ENCODE measurements at places on chromosomes 16 and 17.

- DNase-seq = no peak
Observed at GRCh38 chr16:50841081-50841886, 99.4 kb downstream of the CYLD start.

DNA sequence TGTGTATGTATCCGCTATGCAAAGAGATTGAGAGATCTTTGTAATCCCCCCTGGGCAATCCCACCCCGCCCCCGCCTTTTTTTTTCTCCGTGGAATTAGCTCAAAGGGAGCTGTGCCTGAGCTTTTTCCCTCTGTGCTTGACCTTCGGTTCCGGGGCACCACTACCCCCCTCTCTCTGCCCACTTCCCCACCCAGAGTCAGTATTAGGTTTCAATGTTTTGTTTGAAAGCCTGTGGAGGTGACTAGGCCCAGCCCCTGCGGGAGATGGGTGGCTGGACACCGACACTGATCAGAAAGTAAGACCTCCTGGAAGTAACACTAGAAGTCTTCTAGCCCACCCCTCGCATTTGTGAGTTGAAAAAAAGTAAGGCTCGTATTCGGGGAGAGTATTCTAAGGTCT is 7.0 kb downstream of the CBLN1 start:
- DNase-seq = no peak

DNA sequence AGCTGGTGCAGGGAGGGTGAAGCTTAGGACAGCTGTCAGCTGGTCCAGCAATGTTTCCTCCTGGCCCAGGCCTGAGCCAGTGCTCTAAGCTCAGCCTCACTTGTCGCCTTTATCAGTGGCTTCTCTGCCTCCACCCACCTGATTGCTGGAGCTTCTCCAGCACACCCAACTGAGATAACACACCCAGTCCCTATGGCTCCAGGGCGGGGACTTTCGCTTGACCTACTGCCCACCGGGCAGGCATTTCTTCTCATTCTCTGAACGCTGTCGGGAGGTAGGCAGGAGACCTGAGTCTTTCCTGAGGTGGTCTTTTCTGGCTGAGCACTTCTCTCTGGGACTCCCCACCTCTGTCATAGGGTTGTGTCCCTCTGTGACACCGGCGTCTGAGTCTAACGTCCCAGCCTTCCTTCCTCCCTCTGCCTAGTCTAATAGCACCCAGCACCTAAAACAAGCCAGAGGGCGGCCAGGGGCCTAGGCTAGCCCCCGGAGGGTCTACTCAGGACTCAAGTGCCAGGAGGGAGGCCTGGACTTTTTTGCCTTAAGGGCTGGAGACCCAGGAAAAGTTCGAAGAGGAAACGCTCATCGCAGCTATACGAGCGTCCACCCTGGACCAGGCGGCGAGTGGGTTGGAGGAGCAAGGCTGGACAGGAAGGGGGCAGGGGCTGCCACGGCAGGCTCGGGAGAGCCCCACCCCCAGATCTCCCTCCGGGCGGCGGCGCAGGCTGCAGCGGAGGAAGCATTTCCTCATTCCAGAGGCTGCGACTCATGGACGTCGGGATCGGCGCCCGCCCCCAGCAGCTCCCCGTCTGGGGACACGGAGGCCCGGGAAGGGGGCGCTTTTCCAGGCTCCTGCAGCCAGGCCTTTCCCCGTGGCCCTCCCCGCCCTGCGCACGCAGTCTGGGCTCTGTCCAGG is 756 bp downstream of the TAX1BP3 start:
- DNase-seq = peak; percentile 84

DNA sequence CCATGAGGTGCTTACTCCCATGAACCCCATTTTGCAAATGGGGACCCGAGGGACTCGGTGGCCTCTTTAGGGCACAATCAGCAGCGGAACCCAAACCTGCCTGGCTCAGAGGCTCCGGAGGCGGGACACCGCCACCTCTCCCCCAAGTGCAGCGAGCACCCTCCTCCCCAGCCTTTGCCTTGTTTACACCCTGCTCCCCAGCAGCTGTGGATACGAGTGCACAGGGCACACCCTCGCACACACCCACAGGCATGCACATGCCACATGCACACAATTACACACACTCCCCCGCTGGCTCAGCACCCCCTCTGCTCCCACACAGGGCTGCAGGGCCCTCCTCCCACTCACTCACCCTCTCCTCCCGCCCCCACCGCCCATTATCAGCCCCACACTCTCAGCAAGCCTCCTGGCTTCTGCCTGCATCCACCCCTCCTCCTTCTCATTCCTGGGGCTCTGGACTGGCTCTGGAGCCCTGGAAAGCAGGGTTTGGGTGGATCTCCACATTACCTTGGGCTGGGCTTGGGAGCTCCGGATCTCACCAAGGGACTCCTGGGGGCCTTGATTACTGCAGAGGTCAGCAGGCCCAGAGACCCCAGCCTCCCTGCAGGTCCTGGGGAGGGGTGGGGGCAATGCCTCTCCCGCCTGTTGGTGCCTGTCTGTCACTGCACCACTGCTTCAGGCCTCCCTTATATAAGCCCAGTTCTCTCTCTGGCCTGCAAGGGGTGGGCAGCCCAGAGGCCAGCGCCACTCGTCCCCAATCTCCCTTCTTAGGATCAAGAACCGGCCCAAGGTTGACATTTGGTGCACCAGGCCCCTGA is 6.4 kb downstream of the PDK2 start:
- no peak for DNase-seq

- DNase-seq = peak; percentile 3
Observed at GRCh38 chr16:83433201-83433600, 374.6 kb upstream of the HSBP1 start.

DNA sequence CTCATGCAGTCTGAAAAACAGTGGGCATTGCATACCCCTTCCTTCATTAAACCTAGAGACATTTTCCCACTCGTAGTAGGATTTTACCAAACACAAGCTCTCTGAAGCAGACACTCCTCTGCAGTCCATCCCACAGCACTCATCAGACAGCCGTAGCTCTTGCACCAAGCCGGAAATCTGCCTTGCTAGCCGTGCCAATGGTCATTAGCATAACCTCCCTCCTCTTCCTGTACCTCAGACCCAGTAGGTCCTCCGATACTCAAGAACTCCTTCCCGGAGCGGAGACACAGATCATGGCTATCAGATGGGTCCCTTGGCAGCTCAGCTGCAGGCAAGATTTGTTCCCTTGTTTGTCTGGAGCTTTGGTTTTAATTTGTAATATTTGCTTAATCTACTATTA is 483.1 kb upstream of the PSMD7 start:
- DNase-seq = no peak

- no peak for DNase-seq
Observed at GRCh38 chr17:30263552-30264333, 28.0 kb downstream of the BLMH start.

- no peak for DNase-seq
Observed at GRCh38 chr17:7107012-7107754, 7.4 kb downstream of the ASGR2 start.

- no peak for DNase-seq
Observed at GRCh38 chr17:65229621-65229995, 92.4 kb downstream of the RGS9 start.

DNA sequence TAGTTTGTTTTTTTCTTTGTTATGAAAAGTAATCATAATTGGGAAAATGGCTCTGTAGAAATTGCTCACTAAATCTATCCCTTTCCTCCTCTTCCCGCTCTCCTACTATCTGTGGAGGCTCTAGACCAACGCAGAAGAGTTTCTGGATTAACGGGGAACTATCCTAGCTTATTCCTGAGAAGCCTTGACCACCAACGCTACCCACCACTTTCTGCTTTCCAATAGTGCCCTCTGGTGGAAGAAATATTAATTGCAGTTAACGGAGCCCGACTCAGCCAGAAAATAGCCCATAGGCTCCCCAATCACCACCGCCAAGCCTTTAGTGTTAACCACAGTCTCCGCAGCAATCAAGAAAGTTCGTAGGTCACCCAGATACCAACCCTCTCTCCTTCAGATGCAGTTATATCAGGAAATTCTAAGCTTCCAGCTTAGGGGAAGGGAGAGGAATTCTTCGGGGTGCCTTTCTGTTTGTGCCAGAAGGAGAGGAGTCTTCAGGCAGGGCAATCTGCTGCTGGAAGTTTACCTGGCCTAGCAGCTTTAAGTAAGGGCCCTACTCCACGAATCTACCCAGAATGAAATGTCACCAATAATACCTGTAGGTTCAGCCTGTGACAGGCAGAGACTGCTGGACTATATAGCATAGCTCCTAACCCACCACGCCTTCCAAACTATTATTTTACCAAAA is 23.0 kb upstream of the NSRP1 start:
- DNase-seq = peak; percentile 43

DNA sequence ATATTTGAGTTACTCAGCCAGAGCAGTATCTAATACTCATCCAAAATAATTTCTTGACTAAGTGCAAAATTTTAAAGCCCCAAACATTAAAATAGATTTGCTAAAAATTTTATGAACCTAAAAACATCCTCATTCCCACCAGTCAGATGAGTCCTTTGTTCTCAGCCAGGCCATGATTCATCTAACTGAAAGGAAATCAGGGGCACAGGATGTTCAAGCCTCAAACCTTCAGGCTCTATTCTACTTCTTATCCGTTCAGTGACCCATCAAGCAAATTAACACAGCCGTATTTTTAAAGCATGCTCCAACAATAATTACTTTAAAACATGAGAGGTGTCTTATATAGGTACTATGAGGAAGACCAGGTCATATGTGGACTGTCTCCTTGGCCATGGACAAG is 176.5 kb upstream of the MON1B start:
- DNase-seq = no peak

GRCh38 chr17:29593591-29594518 is 923 bp downstream of the ANKRD13B start:
- no peak for DNase-seq

DNA sequence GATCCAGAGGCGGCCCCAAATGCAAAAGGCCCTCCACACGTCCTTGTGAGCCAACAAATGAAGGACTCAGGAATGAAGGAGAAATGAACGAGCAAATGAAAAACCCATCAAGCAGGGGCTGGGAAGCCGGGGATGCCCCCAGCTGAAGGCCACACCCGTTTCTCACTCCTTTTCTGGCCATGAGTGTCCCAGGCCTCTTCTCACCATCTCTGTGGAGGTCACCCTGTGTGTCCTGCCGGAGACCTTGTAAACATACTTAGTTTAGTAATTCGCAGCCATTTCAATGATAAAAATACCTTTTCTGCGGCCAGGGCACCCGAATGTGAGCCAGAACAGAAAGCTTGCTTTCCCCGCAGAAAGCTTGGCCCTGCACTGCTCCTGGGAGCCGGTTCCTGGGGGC is 21.1 kb upstream of the AATK start:
- DNase-seq = no peak

- DNase-seq = no peak
Observed at GRCh38 chr17:15134363-15134762, 130.8 kb downstream of the PMP22 start.

- no peak for DNase-seq
Observed at GRCh38 chr16:87515475-87516330, 22.9 kb upstream of the ZCCHC14 start.

DNA sequence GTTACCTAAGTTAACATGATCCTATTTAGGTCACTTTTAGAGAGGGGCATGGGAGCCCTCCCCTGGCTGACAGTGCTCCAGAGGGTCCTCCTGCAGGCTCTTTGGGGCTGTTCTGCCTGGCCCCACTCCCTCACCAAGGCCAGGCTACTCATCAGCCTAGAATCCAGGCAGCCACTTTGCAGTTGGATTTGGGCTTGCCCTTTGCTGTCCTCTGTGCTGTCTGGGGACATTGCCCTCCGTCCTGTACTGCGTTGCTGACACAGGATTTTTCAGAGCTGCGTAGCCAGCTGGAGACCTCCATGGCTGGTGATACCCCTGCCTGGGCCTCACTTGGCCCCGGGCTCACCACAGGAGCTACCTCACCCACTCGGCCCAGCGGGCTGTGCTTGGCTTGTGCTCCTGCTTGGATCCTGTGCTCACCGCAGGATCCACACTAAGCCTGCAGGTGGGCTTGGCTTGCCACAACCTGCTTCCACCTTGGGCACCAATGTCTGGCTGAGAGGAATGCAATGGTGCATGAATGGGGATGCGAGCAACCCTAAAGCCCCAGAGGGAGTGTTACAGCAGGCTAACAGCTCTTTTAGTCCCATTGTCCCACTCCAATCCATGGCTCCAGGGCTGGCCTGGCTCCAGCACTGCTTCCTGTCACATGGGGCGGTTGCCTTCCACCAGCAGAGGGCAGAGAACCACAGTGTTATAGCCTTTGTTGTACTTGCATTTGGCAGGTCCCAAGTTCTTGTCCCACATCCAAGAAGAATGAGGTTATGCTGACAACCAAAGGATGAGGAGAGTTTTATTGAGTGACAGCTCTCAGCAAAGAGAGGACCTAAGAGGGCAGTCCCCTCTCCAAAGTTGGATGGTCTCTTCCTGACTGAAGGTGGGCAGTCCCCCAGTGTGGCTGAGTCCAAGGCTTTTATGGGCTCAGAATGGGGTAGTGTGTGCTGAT is 21.5 kb downstream of the CCL4 start:
- DNase-seq = no peak

GRCh38 chr16:51696376-51696775 is 545.3 kb upstream of the SALL1 start:
- DNase-seq = no peak

GRCh38 chr16:293043-293775 is 10.2 kb downstream of the PDIA2 start:
- no peak for DNase-seq

- DNase-seq = no peak
Observed at GRCh38 chr17:34567691-34568465, 11.5 kb upstream of the TMEM132E start.

GRCh38 chr16:72978212-72978611 is 69.7 kb downstream of the ZFHX3 start:
- no peak for DNase-seq

DNA sequence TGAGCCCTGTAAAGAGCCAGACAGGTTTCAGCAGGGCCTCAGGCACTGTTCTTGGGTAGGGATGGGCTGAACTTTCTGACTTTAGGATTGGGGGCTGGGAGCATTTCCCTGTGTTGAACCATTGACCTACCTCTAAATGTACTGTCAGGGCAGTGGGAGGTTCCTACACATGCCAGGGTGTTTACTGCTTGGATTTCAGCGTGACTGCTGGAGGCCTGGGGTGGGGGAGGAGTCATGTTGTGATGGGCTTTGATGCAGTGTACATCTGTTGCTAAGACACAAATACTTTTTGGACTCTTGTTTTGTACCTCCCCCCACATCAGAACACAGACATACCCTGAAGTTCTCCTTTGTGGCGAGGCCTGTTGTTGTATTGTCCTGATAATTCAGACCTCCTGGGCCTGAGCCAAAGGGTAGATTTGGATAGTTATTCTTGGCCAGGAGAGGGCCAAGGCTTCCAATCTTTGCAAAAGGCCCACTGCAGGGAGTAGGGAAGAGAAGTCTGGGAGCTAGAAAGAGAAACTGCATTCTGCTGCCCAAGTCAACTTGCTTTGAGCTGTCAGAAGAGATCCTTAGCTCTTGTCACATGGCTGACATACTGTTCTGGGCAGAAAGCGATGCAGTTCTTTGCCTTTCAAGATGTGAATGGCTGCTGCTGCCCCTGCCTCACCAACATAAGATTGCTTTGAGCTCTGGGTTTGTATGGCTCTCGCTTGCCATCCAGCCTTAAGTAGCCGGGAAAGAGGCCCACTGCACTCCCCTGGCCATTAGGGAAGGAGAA is 3.7 kb downstream of the NFE2L1 start:
- peak; percentile 73 for DNase-seq

GRCh38 chr16:74922150-74923138 is 62.5 kb downstream of the WDR59 start:
- DNase-seq = no peak

GRCh38 chr17:15883617-15884111 is 61.3 kb upstream of the ADORA2B start:
- DNase-seq = peak; percentile 93

Measured in mammary epithelial cell (primary cell).